ENCODE measurements at places on chromosomes 12 and 14.

GRCh38 chr12:64261813-64262212 lies 39.7 kb upstream of the KICS2 start:
- no peak for DNase-seq

GRCh38 chr14:34060651-34060999 lies 109.8 kb upstream of the EGLN3 start:
- no peak for DNase-seq

GRCh38 chr14:65098586-65098985 lies 3.7 kb downstream of the MAX start:
- no peak for DNase-seq

- DNase-seq = no peak
Observed at GRCh38 chr12:67151886-67152285, 117.3 kb upstream of the CAND1 start.

- peak; percentile 18 for DNase-seq
Observed at GRCh38 chr12:64780531-64781279, 21.5 kb upstream of the GNS start.

GRCh38 chr14:52918486-52918885 lies 32.4 kb downstream of the FERMT2 start:
- DNase-seq = peak; percentile 31

- DNase-seq = peak; percentile 82
Observed at GRCh38 chr14:61564618-61565091, 130.7 kb upstream of the HIF1A start.

DNA sequence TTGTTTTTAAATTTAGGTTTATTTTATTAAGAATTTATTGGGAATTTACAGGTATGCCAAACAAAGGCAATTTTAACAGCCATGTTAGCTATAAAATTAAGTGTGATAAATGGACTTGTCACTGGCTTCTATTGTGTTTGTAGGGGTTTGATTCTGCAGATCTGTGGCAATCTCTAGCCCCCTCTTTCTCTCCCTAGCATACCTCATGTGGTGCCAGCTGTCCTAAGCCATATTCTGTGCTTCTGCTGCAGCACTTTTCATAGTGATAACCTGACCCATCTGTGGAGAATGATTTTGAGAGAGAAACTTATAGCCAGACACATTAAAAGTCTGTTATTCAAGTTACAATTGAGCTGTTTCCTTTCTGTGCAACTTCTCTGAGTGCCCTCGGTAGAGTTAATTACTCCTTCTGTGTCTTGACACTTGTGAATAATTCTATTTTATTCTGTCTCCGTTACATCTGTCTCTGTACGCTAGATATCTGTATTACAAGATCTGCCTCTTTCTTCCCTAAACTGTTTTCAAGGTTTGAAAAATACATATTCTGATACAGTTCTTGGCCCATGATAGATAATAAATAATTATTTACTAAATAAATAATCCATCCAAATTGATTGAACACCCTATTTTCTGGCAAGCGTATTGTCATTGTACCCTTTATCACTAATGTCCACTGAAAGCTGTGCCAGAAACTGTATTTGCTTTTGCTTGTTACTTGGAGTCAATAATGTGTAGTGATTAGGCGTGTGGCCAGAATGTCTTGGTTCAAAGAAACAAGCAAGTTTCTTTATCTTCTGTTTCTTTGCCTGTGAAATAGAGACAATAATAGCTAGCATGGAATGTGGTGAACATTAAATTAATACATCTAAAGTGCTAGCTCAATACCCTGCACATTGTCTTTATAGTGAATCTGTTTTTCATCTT lies 40.0 kb downstream of the FRS2 start:
- DNase-seq = no peak

GRCh38 chr12:46660719-46661109 lies 165.1 kb downstream of the SLC38A4 start:
- no peak for DNase-seq

DNA sequence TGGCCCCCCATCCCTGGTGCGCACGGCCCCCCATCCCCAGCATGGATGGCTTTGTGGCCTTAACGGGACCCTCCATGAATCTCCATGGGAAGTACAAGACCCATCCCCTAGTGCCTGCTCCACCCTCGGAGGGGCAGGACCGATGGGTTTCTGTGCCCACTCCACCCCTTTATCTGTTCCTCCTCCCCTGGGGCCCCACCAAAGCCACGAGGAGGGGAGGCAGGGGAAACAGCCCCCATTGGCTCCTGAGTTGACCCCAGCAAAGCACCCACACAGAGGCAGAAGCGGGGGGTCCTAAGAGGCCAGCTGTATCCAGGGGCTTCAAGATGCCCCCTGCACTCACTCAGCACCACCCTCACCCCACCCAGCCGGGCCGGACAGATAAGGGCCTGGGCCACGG lies 36.1 kb upstream of the TMEM179 start:
- no peak for DNase-seq

DNA sequence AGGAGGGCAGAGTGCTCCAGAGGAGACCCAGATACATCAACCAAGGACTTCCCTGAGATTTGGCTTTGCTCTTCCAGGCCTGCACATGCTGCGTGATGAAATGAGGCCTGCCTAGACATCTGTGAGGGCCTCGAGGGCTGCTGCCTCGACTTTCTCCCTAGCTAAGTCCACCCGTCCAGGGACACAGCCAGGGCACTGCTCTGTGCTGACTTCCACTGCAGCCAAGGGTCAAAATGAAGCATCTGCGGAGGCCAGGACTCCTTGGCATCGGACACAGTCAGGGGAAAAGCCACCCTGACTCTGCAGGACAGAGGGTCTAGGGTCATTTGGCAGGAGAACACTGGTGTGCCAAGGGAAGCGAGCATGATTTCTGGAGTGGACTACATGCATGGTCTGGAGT lies 10.7 kb downstream of the SLC25A47 start:
- no peak for DNase-seq

GRCh38 chr14:55245657-55246268 lies 25.5 kb upstream of the FBXO34 start:
- peak; percentile 13 for DNase-seq

GRCh38 chr12:52794479-52795331 lies 1.2 kb downstream of the KRT3 start:
- DNase-seq = no peak

DNA sequence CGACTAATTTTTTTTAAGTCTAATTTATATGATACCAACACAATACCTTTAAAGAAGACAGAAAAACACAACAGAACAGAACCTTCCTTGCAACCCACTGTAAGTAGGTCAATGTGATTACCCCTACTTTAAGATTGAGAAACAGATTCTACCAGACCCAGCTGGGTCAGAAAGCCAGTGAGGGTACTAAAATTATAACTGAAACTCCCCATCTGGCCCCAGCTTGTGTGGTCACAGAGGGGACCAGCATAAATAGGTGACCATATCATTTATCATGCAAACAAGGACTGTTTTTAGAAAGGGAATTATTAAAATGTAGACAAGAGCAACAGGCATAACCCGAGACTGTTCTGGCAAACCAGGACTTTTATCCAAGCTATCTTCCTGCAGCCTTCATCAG lies 30.1 kb upstream of the FRMD6 start:
- DNase-seq = no peak

GRCh38 chr14:104119488-104120251 lies 18.7 kb upstream of the KIF26A start:
- DNase-seq = no peak

- DNase-seq = no peak
Observed at GRCh38 chr12:103725398-103725797, 115.6 kb downstream of the NT5DC3 start.

GRCh38 chr12:110780448-110780847 lies 37.8 kb upstream of the PPP1CC start:
- DNase-seq = no peak

- no peak for DNase-seq
Observed at GRCh38 chr12:6104027-6104426, 20.4 kb downstream of the VWF start.

DNA sequence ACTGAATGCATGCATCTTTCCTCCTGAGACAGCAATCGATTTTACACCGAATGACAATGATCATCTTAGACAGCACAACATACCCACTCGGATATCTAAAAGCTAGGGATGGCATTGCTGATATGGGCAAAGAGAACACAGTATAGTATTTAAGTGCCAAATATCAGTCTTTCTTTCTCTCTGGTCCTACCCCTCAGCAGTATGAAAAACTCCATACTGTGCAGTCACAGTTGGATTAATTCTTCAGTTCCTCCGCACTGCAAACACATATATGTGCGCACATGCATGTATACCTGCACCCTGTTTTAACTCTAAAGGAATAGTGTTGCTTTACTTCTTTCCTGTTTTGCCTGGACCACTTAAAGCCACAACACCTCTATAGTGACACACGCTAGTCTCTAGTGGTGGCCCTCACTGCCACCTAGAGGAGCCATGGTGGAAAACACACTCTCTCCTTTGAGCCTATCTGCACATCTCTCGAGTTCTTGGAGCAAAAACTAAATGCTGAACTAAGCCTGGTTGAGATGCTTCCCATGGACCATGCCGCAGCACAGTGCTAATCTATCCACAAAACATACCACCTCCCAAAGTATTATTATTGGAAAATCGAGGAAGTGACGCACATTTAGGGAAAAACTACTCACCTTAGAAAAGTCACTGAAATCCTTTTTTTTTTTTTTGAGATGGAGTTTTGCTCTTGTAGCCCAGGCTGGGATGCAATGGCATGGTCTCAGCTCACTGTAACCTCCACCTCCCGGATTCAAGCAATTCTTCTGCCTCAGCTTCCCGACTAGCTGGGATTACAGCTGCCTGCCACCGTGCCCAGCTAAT lies 11.9 kb downstream of the TMEM52B start:
- DNase-seq = peak; percentile 83

DNA sequence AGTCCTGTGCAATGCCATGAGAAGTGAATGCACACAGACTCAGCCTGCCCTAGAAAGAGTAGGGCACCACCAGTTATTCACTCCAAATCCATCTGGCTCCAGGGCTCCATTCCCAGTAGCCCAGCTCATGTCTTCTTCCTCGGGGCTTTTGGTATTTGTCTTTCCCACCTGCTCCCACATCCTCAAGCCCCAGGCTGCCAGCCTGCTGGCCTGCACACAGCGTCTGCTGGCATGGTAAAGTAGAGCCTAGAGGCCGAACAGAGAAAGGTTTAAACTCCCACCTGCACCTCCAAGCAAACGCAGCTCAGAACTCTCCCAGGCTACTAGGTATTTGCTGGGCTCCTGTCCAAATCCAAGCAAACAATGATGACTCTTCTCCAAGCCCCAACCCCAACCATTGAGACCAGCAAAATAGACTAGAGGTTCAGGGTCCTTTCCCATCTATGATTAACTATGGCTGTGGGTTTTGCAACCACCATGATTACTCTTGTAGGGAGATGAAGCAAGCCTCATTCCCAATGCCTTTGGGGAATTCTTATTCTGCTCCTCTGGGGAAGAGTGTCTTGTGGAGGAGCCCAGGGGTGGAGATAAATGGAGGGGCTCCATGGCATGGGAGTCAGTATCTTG lies 5.2 kb upstream of the VDR start:
- DNase-seq = no peak

DNA sequence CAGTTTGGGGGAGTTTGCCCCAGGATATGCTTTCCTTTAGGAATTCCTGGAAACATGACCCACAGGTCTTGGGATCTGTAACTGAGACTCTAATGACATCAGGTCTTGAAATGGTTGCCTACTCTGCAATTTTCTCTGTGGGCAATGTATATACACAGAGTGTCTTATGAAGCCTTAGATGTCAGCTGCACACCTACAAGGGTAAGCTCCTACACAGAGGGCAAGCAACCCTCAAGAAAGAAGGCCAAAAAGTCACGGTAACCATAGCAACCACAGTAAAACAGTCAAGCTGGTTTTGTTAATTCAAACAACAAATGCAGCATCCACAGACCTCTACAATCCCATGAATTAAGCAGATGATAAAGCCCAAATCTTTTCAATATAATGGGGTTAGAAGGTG lies 293.0 kb downstream of the SSPN start:
- no peak for DNase-seq

DNA sequence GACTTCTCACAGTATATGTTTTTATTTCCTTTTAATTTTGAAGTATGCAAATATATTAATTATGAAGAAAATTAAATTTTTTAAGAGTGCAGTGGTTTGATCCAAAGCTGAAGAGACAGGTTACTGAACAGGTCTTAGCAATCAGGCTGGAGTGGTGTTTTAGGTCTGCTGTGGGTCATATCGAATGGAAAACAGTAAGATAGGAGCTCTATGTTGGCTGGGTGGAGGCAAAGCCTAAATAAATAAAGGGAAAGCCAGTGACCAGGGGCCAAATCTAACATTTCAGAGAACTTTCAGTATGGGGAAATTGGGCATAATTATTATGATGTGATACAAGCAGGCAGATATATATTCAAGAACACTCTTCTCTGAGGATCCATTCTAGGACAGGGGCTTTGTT lies 12.7 kb upstream of the TSPAN8 start:
- DNase-seq = no peak

- no peak for DNase-seq
Observed at GRCh38 chr12:1424674-1425395, 169.5 kb downstream of the FBXL14 start.

DNA sequence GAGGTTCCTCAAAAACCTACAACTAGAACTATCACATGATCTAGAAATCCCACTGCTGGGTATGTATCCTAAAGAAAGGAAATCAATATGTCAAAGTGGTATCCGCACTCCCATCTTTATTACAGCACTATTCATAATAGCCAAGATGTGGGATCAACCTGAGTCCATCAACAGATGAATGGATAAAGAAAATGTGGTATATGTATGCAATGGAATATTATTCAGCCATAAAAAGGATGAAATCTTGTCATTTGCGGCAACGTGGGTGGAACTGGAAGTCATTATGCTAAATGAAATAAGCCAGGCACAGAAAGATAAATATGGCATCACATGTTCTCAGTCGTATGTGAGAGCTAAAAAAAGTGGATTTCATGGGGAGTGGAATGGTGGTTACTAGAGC lies 77.5 kb upstream of the DIO3 start:
- no peak for DNase-seq

GRCh38 chr12:120119271-120119973 lies 2.9 kb upstream of the RAB35 start:
- DNase-seq = peak; percentile 50

- DNase-seq = no peak
Observed at GRCh38 chr12:93127107-93127560, 198.0 kb upstream of the EEA1 start.

DNA sequence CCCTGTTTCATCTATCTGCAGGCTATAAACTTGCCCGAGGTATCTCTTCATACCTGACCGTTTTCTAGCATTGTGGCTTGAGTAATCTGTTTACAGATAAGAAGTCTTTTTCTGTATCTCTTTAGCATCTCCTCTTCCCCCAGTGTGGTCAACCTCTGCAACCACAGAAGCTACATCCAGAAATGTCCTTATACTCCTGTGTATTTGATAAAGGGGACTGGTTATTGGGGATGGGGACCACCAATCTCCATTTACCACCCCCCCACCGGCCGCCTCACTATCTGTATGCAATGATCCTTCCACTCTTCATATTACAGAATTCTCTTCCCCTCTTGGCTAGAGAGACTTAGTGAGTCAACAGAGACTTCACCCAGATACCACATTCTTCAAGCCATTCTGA lies 3.4 kb upstream of the RPAP3 start:
- DNase-seq = no peak

DNA sequence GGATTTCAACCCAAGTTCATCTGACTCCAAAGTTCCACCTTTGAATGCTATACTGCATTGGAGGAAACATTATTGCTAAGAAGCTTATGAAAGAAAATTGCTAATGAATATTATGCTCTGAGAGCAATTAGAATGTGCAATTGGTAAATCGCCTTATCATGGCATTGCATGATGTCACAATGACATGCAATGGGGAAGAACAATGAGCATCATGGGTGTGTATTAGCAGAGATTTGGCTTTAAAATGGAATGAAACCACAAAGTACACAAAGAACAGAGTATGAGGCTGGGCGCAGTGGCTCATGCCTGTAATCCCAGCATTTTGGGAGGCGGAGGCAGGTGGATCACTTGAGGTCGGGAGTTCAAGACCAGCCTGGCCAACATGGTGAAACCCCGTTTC lies 34.7 kb downstream of the FOS start:
- no peak for DNase-seq

All from hepatic stellate cell (primary cell).